Activated CD4-positive, alpha-beta memory T cell treated with anti-CD3 and anti-CD28 coated beads, Interleukin-2, amount 10 ng/mL, durations not matched to agents 7 days and 5 days (primary cell): ENCODE measurements at places on chromosomes 5 and 9. TPM values are rescaled to one million over a fixed set of nuclear protein-coding genes. Genes with fewer than 3 reads are reported as not detected.

GRCh38 chr5:88092958-88093605 is 175.6 kb downstream of the TMEM161B start:
- H3K4me3 ChIP-seq: no peak overlapping the region
- no peak for DNase-seq
- H3K27me3 ChIP-seq: peaks cover 4% of the 10 kb centered on the region
- H3K36me3 ChIP-seq: no peaks in the 10 kb centered on the region

The WDR38 gene
- not detected for total RNA-seq

GRCh38 chr9:99085949-99086948 is 18.7 kb upstream of the TGFBR1 start:
- no peak overlapping the region for H3K4me3 ChIP-seq
- DNase-seq: no peak
- H3K27ac ChIP-seq: no peak overlapping the region
- H3K4me1 ChIP-seq: peaks cover 24% of the 10 kb centered on the region

DNA sequence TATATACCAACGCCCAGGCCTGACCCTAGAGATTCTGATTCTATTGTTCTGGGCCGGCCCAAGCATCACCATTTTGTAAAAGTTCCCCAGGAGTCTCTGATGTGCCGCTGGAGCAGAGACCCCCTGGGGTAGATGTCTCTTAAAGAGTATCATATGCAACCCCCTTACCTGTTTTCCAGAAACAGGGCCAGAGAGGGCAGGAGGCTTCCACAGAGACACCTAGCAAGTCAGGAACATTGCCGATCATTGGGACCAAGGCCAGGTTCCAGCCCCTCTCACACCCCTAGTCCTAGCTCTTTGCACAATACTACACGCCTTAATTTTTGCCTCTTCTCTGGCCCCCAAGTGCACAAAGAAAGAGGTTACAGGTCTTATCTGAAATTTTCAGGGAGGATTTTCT is 63.8 kb downstream of the TMOD1 start:
- no peaks in the 10 kb centered on the region for H3K4me1 ChIP-seq
- DNase-seq: no peak
- H3K36me3 ChIP-seq: no peaks in the 10 kb centered on the region
- H3K4me3 ChIP-seq: no peak overlapping the region
- H3K27me3 ChIP-seq: peaks cover 15% of the 10 kb centered on the region

The CACFD1 gene
- 1.2 TPM for total RNA-seq
